EH (cell line): ENCODE measurements at places on chromosomes 11 and 22.

DNA sequence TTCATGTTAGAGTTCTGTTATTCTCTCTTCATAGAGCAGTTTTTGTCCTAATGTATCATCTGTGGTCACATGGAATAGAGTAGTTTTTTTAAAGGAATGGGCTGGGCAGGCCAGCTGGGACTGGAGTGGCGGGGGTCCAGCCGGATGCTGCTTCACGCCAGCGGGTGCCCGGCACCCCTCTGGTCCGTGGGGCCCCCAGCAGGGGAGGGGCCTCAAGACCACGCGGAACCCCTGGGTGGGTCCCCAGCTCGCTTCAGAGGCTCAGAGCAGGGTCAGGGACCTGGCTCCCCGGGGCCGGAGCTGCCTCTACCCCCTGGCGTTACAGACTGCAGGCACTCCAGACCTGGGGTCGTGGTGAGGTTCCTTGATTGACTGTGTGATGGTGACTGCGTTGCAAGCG is 159.1 kb upstream of the HSD17B12 start:
- DNase-seq: no peak

DNA sequence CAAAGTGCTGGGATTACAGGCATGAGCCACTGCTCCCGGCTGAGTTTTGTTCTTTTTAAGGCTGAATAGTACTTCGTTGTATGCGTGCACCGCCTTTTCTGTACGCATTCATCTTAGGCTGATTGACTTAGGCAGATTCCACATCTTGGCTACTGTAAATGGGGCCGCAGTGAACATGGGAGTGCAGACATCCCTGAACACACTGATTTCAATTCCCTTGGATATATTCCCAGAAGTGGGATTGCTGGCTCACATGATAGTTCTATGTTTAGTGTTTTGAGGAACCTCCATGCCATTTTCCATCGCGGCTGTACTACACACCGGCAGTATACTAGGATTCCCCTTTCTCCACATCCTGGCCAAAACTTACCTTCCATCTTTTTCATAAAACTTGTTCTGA is 10.4 kb upstream of the ZNF74 start:
- DNase-seq: no peak

GRCh38 chr11:7749456-7749855 is 43.2 kb upstream of the OVCH2 start:
- DNase-seq: peak; percentile 15

- DNase-seq: no peak
Observed at GRCh38 chr22:19548964-19549363, 24.8 kb upstream of the CLDN5 start.

- DNase-seq: peak; percentile 25
Observed at GRCh38 chr22:22408731-22409696, 99.5 kb downstream of the ZNF280B start.

GRCh38 chr11:68923614-68924013 is 19.9 kb downstream of the IGHMBP2 start:
- DNase-seq: no peak

DNA sequence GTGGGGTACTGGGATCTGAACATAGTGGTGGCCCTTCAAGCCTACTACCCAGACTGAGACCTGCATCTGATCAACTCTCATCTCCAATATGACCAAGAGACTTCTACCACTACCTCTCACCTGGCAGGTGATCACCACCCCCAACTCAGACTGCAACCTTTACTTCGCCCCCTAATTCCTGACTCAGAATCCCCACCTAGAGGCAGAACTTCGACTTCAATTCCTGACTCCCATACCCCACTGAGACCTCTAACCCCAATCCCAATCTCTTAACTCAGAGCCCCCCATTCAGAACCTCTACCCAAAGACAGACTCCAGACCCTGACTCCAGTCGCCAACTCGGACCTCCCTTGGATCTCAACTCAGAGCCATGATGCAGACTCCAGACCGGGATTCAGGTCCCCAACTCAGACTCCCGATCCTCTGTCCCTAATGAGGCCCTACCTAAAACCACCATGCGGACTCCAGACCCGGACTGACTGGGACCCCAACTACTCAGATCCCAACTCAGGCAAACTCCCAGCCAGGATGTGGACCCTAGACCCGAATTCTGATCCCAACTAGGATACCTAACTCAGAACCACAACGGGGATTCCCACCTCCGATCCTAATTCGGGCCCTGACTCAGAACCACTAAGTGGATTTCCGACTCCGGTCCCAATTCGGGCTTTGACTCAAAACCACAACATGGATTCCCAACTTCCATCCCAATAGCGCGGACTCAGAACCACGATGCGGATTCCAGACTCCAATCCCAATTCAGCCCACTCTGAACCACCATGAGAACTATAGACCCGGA is 1.2 kb downstream of the KCNQ1OT1 start:
- peak; percentile 12 for DNase-seq

DNA sequence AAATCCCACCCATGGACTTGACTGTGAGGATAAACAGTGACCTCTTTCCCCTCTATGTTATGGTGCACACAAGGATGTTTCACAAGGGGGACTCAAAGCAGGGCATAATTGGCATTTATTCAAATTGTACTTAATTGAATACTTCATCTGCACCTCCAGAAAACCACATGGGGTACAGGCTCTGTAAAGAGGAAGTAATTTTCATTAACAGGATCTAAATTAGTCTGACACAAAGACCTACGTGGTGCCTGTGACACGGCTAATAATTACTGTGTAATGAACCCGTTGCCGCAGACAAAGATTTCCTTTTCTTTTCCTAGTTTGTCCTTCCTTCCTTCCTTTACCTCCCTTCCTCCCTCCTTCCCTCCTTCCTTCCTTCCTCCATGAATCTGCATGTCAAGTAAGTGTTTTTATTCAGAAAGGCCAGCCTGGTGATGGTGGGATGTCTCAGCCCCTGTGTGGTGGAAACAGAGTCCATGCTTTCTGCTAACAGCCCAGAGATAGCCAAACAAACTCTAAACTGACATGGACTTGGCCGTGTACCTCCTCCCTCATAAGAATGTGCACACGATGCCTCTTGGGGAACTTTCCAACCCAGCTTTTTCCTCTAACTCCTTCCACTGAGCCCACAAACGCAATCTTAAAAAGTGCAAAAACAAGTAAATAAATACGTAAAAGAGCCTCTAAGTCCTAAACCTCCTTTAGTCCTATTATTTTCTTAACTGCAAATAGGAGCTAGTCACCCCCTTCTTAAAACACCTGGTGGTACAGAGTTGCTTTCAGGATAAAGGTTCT is 118.8 kb downstream of the INSC start:
- no peak for DNase-seq

DNA sequence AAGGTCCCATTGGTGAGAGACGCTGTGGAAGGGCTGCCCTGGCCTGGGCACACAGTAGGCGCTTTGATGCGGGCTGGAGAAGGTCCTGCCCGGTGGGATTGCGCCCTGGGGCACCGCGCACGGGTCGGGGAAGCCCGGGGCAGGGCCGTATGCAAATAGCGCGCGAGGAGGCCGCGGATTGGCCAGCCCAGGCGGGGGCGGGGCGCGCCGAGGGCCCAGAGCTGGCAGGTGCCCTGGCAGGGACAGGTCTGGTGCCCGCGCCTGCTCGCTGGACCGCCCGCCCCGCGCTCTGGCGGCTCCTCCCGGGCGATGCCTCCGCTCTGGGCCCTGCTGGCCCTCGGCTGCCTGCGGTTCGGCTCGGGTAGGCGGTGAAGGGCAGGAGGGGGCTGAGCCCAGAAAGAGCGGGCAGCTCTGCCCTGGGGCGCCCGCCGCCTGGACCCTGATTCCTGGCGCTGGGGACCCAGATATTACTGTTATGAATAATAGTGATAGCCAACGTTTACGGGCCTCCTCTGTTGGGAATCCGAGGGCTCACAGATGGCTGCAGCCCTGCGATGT is at the start of gene UPK3A:
TSS of gene UPK3A (plus strand) at position 245 of the 558 bp plus-strand sequence. CDS start at position 310, 65 bp downstream.
- no peak for DNase-seq

- no peak for DNase-seq
Observed at GRCh38 chr11:72138821-72139390, 3.4 kb downstream of the FOLR3 start.

GRCh38 chr11:63986932-63987513 is 785 bp downstream of the OTUB1 start:
- no peak for DNase-seq

GRCh38 chr11:34029176-34029575 is 22.4 kb upstream of the CAPRIN1 start:
- no peak for DNase-seq

GRCh38 chr11:11842421-11843008 is 743 bp downstream of the USP47 start:
- peak; percentile 86 for DNase-seq

DNA sequence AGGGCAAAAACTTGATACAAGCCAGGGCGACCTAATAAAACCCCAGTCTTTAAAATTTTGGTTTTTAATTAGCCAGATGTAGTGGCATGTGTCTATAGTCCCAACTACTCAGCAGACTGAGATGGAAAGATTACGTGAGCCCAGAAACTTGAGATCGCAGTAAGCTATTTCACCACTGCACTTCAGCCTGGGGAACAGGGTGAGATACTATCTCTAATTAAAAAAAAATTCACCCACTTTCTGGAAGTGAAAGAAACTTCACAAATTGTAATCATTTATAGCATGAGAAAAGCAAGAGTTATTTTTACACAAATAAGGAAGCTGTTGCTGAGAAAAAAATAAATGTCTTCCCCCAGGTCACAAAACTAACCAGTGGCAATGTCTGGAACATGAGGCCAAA is 882 bp upstream of the GLYATL2 start:
- peak; percentile 38 for DNase-seq

- no peak for DNase-seq
Observed at GRCh38 chr22:47014636-47015345, 252.3 kb downstream of the TBC1D22A start.

DNA sequence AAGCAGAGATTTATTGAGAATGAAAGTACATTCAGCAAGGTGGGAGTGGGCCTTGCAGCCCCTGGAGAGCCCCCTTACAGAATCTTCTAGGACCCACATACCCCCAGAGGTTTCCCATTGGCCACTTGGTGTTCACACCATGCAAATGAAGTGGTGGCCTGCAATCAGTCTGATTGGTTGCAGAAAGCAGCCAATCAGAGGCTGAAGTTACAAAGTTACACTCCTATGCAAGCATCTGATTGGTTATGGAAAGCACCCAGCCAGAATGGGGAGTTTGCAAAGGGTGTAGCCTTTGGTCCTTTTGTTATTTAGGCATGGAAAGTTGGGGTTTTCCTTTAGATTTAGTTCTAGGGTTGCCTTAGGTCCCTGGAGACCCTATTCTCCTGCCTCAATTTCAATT is 34.9 kb downstream of the UVRAG start:
- DNase-seq: no peak

DNA sequence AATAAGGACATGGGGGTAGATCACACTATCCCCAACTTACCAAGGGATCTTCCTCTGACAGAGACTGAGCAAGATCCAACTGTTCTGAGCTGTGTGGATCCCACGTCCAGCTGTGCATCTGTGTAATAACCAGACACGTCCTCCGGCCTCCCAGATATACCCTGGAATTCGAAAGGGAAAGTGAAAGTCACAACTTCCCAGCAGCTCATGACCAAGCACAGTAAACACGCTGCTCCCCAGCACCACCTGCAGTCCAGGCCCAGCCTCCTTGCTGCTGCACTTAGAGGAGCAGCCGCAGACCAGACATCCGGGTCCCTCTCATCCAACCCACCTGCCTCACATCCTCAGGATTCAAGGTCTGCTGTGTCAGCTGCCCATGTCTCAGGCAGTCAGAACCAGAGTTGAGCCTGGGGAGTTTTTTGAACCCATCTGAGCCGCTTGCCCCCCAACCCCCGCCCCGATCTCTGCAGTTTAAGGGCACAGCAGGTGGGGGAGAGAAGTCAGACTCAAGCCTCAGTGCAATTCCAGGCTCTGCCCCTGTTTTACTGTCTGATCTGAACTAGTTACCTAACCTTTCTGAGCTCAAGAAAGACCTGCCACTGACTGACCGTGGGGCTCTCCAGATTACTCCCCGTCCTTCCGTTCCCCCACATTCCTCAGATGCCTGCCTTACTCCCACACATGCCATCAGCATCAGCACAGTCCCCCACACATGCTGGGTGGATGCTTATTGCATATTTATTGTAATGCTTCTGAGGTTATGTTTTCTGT is at the start of gene APOL2:
TSS of gene APOL2 (minus strand) at position 127 of the 771 bp plus-strand sequence. CDS start 6,365 bp downstream, outside the sequence.
- DNase-seq: peak; percentile 97

DNA sequence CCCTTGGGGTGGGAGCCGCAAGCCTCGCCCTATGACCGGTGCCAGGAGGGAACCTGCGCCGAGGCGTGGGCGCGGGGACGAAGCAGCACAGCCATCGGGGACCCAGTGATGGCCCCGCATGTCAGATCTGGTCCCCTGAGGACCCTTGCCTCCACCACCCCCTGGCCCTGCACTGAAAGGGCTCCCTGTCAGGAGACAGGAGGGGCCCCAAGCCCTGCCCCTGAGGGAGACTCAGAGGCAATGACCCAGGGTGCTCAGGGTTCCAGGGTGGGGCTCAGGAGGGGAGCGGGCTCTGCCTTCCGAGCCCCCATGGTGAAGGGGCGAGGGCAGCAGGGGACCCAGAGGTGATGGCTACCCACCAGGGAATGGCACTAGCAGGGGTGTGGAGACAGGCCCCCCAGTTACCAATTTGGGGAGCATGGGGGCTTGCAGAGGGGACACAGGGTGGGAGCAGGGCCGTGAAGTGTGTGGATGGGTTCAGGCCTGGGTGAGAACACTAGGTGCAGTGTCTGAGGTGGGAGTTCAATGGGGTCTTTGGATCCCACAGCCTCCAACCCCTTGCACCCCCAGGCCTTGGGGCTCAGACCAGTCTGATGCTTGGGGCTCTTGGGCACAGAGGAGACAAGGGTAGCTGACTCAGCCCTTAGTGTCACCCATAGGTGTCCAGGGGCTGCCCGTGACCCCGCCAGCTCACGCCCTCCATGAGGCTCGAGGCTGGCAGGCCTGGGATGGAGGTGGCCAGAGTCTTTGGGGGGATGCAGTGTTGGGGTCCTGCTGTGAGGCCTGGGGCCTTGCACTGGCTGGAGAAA is 499 bp downstream of the LRRC56 start:
- no peak for DNase-seq

- DNase-seq: no peak
Observed at GRCh38 chr11:70872955-70873735, 379.2 kb downstream of the SHANK2 start.

- DNase-seq: no peak
Observed at GRCh38 chr11:93653571-93653970, 7.9 kb upstream of the CEP295 start.

DNA sequence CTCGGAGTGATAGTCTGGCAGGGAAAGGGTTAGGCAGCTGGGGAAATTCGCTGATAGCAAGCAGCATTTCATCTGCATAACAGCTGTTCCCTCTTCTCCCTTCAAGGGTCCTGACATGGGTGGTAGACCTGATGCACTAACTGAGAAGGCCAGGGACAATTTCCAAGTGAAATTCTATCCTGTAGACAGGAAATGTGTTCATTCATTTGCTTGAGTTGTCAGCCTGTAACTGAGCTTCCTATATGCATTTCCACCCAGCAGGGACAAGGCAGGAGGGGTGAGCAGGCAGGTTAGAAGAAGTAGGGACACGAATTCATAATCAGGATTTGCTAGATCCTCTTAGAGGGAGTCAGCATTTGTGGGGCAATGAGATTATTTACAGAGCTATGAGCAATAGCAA is 154.3 kb upstream of the NCAM1 start:
- DNase-seq: no peak

DNA sequence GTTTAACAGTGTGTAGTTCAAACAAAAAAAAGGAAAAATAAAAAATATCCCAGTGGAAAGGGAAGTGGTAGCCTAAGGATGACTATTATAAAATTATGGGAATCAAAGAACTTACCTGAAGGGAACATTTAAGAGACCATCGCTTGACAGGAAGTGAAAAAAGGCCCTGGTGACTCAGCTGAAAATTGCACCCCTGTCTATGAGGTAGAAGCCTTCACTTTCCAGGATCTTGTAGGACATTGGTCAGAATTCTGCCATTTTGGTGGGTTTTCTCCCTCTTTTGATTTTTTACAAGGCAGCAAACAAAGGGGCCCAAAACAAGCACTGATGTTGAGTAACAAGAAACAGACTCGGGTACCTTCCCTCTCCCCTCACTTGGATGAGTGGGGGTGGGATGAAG is 15.6 kb downstream of the DDX17 start:
- DNase-seq: no peak
